NB4 (cell line): ENCODE measurements at places on chromosomes 4 and X.

DNA sequence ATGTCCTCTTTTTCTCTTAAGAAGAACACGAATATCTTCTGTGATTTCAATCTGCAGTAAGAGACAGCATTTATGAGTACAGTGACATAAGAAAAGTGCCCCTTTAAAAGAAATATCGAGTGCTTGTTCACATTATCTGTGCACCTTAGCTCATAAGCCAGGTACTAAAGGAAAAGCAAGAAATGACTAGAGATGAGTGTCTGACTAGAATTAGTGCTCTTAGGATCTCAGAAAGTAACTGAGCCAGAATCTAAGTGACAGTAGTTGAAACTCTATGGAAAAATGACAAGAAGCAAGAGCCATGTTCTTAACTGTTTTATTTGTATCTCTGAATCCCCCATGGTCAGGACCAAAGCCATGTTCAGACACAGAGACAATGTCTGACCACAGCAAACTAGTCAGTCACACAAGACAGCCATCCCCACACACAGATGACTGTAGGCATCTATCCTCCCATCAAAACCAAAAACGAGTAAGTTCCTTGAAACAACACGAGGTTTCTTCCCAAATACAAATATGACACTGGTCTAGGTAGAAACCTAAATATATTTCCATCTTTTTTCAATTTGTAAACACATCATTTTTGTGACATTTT is 36.8 kb downstream of the ACSL4 start:
- DNase-seq = no peak

DNA sequence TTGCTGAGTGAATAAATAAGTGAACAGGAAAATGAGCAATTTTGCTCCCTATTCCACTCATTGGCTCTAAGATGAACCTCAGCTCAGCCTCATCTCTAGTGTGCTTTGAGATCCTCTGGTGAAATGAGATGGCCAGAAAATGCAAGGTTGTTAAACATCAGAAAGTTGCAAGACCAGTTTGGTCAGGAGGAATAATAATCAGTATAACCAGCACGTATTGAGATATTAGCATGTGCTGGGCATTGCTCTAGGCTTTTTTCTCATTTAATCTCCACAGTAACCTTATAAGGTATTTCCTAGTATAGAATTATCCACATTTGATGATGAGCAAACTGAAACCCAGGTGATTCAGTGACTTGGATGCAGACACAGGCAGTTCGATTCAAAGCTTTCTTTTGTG is 110.5 kb upstream of the PAK3 start:
- DNase-seq = no peak

- DNase-seq = no peak
Observed at GRCh38 chr4:59570860-59571476, 1629.2 kb upstream of the ADGRL3 start.

DNA sequence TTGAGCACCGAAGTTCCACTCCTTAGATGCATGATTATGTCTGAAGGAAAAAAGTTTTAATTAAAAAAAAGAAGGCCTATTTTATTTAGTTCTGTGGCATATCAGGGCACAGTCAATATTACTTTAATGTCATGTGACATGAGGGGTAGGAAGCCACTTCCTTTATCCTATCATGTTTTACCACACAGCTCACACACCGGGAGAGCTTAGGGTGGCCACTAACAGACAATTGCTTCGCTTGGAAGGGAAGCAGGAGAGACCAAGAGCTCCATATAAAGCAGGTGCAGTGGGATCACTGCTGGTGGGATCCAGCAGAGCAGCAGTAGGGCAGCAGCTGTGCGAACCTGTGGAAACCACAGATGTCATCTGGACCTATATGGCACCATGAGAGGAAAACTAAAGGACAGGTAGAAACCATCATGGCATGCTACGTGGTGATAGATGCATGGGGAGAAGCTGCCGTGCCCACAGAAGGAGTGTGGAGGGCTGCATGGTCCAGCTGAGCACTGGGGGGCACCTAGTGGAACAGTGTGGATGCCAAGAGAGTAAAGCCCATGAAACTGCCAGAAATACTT is 52.0 kb downstream of the DTHD1 start:
- DNase-seq = no peak

DNA sequence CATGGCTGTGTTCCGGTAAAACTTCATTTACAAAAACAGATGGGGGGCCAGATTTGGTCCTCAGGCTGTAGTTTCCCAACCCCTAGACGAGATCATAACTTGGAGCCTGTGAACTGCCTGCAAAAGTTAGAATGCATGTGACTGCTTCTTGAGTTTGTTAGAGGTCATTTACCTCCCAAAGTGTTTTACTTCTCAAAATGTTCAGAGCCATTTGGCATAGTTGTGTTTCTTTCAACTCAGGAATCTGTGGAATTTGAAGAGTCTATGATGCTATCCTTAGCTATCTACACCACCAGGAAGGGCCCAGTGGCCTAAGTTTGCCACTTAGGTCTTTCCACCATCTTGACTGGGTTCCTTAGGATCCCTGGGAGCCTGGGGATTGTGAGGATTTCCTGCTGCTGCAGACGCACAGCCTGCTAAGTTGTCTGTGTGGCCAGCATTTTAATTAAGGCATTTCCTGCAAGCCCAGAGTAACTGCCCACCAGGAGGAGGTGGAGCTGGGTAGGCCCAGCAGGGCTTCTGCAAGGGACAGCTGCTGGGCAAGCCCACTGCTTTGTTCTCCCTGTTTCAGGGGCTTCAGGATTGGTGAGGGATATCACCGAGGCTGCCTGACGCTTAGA is 53.1 kb downstream of the CCNI start:
- no peak for DNase-seq

GRCh38 chr4:24840826-24841543 is 45.6 kb downstream of the SOD3 start:
- no peak for DNase-seq

DNA sequence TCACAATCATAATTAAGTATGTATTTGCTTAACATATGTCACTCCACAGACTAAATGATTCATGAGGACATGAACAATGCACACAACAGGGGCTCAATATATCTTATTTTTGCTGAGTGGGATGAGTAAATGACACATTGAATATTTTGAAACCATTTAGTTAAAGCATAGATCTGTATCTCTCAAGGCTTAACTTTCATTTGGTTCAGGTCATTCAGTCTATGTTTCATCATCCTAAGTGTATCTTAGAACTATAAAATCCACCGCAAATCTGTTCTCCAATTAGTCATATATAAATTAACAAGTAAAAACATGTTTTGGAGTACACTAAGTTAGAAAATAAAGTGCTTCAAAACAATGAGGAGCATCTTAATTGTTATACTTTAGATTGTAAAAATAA is 45.8 kb downstream of the AREG start:
- DNase-seq = no peak

DNA sequence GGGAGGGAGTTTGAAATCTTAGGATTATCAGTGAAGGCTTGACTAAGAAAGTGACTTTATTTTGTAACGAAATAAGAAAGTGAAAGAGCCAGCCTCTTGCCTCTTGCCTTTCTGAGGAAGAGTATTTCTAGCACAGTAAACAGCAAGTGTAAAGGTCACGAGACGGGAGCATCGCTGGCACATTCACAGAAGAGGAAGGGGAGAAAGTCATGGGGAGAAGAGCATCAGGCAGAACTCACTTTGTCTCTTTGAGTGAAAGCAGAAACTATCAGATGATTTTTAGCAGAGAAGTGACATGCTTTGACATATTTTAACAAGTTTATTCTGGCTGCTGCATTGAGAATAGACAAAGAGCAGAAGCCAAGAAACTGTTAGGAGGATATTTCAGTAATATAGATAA is 313.8 kb downstream of the CAMK2D start:
- no peak for DNase-seq

DNA sequence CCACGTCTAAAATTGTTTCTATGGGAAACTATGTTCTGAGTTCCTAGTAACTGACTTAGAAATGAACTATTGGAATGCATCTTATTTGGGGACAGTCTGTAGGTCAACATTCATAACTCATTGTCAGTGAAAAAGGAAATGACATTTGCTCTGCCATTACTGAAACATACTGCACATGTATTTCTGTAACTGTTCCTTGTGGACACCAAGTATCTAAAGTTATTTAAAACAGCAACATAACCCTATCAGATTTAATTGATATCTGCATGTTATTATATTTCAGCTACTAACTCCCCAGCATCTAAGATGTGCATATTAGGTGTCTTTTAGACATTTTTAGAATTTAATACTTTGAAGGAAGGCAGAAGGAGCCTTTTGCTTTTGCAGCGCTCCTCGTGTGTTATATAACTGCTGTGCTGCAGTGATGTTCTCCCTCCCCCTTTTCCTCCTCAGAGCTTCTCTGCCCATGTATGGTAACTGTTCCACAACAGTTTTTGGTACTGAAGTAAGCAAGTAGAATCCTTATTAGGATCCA is 37.2 kb upstream of the TMEM131L start:
- DNase-seq = no peak

- no peak for DNase-seq
Observed at GRCh38 chrX:150436195-150436594, 73.1 kb downstream of the MAMLD1 start.

DNA sequence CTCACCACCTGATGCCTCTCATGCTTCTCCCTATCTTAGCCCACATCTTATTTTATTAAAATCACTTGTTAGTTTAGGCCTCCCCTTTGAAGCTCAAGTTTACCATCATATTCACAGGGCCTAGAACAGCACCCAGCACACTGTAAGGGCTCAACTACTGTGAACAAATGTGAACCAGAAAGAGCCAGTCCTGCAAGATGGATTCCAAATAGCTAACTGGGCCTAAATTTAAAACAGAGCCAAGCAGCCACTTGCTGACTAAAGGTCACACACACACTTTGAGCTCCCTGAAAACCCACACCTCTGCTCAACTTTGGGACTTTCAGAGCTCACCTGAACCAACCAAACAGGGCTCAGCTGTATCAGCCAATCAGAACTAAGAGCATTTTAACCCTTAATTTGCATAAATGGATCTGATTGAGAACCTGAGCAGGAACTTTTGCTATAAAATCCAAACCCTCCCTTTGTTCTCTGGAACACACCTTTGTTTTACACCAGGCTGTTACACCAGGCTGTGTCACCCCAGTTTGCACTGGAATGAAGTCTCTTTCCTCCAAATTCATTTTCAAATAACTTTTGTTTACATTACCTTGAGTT is 62.1 kb upstream of the EXOC1L start:
- no peak for DNase-seq
